HS-5 (cell line): ENCODE measurements at places on chromosomes 16 and 17.

DNA sequence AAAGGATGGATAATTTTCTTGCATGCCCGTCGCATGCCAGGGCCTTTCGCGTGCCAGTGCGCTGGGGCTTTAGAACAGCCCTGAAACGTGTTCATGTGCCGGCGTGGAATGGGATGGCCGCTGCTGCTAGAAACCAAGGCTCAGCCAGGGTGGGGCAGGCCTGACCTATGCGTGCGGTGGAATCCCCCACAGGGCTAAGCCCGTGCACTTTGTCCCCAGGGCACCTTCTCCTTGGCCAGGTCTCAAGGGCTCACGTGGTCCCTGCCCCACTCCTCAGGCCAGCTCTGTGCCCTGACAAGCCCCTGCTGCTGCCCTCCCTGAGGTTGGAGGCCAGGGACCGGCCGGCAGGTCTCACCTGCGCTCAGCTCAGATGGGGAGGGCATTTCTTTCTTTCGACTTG lies 13.1 kb upstream of the RNF213 start:
- no peak for DNase-seq

DNA sequence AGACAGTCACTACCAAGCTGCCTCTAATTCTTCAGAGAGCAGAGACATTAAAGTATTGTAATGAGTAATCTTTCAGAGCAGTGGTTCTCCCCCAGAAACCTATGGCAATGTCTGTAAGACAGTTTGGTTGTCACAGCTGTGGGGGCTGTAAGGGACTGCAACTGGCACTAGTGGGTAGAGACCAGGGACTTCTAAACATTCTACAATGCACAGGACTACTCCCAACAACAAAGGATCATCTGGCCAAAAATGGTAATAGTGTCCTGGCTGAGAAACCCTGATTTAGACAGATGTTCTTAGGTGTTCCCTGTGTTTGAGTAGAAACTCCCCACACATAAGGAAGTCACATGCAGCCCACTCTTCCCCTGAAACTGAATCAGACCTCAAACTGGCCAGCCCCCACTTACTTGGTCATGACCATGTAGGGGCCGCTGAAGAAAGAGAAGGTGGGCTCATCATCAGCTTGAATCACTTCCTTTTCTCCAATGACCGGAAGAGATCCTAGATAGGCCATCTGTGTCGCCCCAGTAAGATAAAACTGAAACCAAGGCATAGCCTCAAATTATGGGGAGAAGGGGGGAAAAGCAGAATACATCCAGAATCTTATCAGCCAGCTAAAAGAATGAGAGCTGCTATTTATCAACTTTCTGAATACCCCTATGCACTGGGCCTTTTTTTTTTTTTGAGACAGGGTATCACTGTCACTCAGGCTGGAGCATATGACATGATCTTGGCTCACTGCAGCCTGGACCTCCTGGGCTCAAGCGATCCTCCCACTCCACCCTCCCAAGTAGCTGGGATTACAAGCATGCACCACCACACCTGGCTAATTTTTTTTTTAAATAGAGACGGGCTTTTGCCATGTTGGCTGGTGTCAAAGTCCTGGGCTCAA lies 75.8 kb downstream of the TEX14 start:
- DNase-seq: no peak

DNA sequence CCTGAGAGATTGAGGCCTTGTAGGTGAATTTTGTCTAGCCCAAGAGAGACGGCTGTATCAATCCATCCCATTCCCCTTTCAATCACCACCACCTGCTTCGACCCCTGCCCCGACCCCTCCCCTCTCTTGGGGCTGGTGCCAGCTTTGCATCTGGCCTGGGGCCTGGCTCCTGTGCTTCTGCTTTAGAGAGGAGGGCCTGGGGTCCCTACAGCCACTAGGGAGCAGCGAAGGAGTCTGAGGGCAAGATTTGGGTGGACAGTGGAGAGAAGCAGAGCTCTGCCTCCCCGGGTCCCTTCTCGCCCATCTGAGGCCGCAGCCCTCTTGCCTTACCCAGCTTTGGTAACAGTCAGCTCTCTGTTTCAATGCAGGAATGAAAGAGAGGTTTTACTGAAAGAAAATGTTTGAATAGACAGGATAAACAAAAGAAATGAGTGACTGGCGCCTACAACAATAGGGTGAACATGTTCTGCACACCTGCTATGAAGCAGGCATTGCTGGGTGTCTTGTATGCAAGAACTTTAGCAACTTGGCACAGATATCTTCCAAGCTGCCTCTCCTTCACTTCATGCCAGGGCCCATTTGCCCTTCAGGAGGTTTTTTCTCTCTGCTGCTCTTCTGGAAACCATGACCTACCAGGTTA lies 57.4 kb downstream of the SLC47A1 start:
- no peak for DNase-seq

DNA sequence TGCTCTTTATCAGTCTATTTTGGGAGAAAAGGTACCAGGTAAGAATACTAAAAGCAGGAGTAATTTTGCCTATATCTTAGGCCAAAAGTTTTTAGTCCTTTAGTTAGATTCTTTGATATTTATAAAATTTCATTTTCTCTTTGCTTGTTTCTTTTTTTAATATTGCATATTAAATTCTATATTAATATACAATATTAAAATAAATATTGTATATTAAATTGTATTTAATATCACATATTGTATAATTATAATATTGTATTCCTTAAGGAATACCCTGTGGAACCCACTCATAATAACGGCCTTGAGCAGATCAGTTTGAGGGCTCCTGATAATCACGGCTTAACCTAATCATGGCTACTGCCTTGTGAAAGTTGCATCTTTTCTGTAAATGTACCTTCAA lies 1.9 kb downstream of the CEP95 start:
- no peak for DNase-seq

GRCh38 chr16:72997141-72997542 lies 50.8 kb downstream of the ZFHX3 start:
- DNase-seq: no peak

GRCh38 chr17:596287-596686 lies 118.4 kb downstream of the VPS53 start:
- DNase-seq: no peak

- DNase-seq: no peak
These were observed 2.7 kb downstream of the NEUROD2 start for GRCh38 chr17:39604911-39605491.

- no peak for DNase-seq
These were observed 83.5 kb upstream of the DNAJA2 start for GRCh38 chr16:47056688-47057629.

DNA sequence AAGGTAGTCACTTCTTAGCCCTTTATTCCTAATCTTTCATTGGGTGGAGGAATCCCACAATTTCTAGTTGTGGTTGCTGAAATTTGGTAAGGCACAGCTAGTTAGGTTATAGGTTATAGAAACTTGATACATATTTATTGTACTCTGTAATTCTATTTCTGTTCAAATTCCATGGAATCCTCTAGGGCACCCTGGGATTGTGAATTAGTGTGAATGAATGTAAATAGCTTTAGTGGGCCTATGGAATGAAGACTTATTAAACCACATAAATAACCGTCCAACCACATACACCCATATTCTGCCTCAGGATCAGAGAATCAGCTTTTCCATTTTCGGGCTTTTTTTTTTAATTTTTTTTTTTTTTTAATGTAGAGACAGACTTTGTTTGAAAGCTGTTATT lies 9.2 kb downstream of the TANC2 start:
- no peak for DNase-seq

- DNase-seq: no peak
These were observed 20.4 kb upstream of the WDR45B start for GRCh38 chr17:82668631-82669099.

- DNase-seq: no peak
These were observed at the start of gene HS3ST4 for GRCh38 chr16:25691519-25692091. Gene HS3ST4, plus strand, starts transcription at chr16:25691959.

GRCh38 chr16:89924925-89925307 lies 1.8 kb downstream of the TUBB3 start:
- no peak for DNase-seq

DNA sequence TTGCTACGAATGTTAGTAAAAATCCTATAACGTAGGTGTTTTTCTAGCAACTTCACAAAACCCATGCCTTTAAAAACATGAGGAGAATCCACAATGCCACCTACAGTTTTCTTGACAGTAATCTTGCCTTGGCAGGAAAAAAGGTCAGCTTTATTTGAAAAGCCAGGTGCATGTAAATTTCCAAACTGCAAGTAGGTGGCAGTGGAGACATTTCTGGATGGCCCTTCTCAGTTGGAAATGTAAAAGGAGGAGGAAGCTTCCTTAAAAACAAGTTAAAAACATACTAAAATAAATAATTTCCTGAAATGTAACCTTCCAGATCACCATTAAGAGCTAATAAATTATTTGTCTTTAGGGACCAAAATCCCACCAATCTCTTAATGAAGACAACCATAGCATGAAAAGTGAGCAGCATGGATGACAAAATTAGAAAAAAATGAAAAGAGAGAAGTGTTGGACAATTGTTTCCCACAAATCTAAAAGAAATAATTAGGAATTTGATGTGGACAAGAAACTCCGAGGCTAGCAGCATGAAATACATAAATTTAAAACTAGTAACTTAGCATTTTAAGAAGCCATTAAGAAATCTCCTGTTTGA lies 152.2 kb downstream of the SNX11 start:
- no peak for DNase-seq

- no peak for DNase-seq
These were observed 131.1 kb downstream of the ZNF423 start for GRCh38 chr16:49724774-49725173.
